Breast epithelium (tissue), 4 donors: ENCODE measurements at places on chromosomes 4 and X. TPM values are rescaled to one million over a fixed set of nuclear protein-coding genes. Genes with fewer than 3 reads are reported as not detected.
A peak's percentile ranks its signal among the peaks of the same experiment; 100 is the strongest.

GRCh38 chrX:76183289-76184049 lies 10.6 kb downstream of the PBDC1 start:
- no peaks in the 10 kb centered on the region for H3K36me3 ChIP-seq
- DNase-seq = no peak
- no peak overlapping the region for H3K4me3 ChIP-seq
- peaks cover 46% of the 10 kb centered on the region for H3K27me3 ChIP-seq

GRCh38 chrX:96684339-96685209 lies at the start of gene DIAPH2:
TSS of gene DIAPH2 (plus strand) at chrX:96684842.
- peak within 1 kb of the TSS; percentile 65 for H3K27ac ChIP-seq
- peaks cover 38% of the 10 kb centered on the region for H3K27me3 ChIP-seq
- H3K36me3 ChIP-seq = no peaks in the 10 kb centered on the region
- H3K4me1 ChIP-seq = no peaks in the 10 kb centered on the region

The SPANXN3 gene
- total RNA-seq = not detected

The TRPC5OS gene
- not detected for total RNA-seq

- no peaks in the 10 kb centered on the region for H3K4me1 ChIP-seq
- H3K27me3 ChIP-seq = no peaks in the 10 kb centered on the region
- no peak for DNase-seq
- no peaks in the 10 kb centered on the region for H3K36me3 ChIP-seq
These were observed 207.7 kb downstream of the MGST2 start for GRCh38 chr4:139873111-139873860.

DNA sequence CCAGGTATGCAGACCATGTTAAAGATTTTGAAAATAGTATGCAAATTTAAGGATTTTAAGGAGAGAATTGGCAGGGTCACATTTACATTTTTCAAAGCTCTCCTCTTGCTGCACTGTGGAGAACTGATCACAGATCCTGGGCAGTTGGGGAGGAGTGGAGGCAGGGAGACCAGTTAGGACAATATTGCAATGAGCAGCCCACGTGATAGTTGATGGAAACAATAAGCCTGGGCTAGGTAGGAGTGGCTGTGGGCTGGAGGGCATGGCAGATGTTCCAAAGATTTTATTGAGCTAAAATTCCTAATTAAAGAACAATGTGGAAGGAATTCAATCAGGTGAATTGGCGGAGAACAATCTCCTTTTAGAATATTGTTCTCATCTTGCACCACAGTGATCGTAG lies 50.6 kb downstream of the ENPEP start:
- DNase-seq = no peak
- H3K4me1 ChIP-seq = no peaks in the 10 kb centered on the region
- H3K27me3 ChIP-seq = no peaks in the 10 kb centered on the region
- no peak overlapping the region for H3K4me3 ChIP-seq

The GYPB gene
- not detected for total RNA-seq

The SPINK2 gene
- total RNA-seq = 2.4 TPM

The ESX1 gene
- total RNA-seq = not detected

GRCh38 chr4:123749383-123749782 lies 352.8 kb downstream of the SPRY1 start:
- no peak for DNase-seq
- H3K36me3 ChIP-seq = no peaks in the 10 kb centered on the region
- H3K4me1 ChIP-seq = no peaks in the 10 kb centered on the region
- no peak overlapping the region for H3K4me3 ChIP-seq

The TGIF2LX gene
- not detected for total RNA-seq

DNA sequence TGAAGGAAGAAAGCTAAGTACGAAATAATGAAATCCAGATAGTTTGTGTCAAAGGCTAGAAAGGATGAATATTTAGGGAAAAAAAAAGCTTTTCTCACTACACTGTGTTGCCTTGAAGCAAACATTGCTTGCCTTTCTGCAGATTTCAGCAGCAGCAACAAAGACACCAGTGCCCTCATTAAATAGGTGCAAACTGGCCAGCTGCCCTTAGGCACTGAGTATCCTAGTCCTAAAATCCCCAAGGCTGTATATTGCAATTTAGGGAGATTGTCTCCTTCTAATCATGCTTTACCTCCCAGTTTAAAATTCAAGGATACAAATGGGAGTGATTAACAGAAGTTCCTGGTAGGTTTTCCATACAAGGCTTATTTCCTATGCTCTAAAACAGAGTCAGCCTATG lies 8.6 kb upstream of the FAT4 start:
- H3K4me1 ChIP-seq = no peaks in the 10 kb centered on the region
- no peak overlapping the region for H3K27ac ChIP-seq
- no peak for DNase-seq

DNA sequence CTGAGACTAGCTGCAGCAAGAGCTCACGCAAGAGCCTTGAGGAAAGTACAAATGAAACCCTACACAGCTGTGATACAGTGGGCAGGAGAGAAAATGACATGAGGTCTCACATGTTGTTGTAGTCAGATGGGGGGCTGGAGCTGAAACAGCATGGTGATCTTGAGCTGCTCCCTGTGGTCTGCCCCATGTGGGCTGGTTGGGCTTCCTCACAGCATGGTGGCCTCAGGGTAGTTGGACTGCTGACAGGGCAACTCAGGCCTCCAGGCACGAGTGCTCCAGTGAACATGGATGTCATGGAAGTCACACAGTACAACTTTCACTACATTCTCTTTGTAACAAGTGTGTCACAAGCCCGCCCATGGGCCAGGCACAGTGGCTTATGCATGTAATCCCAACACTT lies 3.4 kb upstream of the MAN2B2 start:
- H3K27ac ChIP-seq = no peak overlapping the region
- H3K4me1 ChIP-seq = peaks cover 4% of the 10 kb centered on the region
- H3K27me3 ChIP-seq = no peaks in the 10 kb centered on the region
- DNase-seq = no peak
- no peaks in the 10 kb centered on the region for H3K36me3 ChIP-seq

The FGFBP2 gene
- 3.4 TPM for total RNA-seq

DNA sequence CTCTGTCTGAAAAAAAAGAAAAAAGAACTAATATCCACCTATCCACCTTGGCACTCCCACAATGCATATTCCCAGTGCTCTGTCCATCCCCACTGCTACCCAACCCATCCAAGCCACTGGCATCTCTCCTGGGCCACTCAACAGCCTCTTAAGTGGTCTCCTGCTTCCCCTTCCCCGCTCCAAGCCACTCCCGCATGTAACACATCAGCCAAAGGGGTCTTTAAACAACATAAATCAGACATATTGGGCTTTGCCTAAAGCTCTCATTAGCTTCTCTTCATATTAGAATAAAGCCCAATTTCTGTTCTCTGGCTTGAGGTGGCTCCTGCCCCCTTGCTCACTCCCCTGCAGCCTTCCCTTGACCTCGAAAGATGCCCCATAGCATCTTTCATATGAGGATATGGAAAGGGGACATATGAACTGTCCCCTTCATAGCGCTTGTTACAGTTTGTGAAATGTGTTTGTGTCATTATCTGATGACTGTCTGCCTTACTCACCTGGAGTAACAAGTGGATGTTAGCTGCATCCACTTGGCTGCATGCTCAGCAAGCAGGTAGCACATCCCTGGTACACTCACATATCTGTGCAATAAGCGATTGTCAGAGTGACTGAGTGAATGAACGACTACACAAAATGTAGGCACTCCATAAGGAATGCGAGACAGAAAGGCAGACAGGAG lies 3.1 kb downstream of the BLOC1S4 start:
- no peak overlapping the region for H3K27ac ChIP-seq
- no peak overlapping the region for H3K4me3 ChIP-seq
- no peaks in the 10 kb centered on the region for H3K36me3 ChIP-seq
- H3K27me3 ChIP-seq = no peaks in the 10 kb centered on the region
- H3K4me1 ChIP-seq = no peaks in the 10 kb centered on the region
- DNase-seq = no peak

GRCh38 chr4:153564630-153565525 lies 98.7 kb downstream of the TMEM131L start:
- H3K27me3 ChIP-seq = no peaks in the 10 kb centered on the region
- H3K27ac ChIP-seq = no peak overlapping the region
- no peaks in the 10 kb centered on the region for H3K4me1 ChIP-seq
- no peaks in the 10 kb centered on the region for H3K36me3 ChIP-seq
- no peak for DNase-seq
- H3K4me3 ChIP-seq = no peak overlapping the region

- H3K27ac ChIP-seq = no peak overlapping the region
- no peaks in the 10 kb centered on the region for H3K27me3 ChIP-seq
- no peak overlapping the region for H3K4me3 ChIP-seq
These were observed 39.3 kb upstream of the CXCL8 start for GRCh38 chr4:73701116-73701515.

The RTL5 gene
- total RNA-seq = 5.0 TPM

DNA sequence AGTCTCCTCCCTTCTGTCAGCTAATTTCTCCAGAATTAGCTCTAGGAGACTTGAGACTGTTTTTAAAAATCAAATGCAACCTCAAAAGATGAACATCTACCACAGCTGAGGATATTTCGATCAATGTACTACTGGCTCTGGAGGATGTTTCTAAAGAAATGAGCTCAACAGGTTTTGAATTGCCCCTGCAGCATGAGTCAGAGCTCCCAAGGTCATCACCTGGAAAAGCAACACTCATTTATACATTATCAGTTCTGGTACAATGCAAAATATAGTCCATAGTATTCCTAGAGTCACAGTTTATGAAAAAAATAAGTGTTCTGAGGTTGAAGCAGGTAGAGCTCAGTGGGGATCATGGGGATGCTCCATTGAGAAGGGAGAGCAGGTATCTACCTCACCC lies 50.8 kb upstream of the MCF2 start:
- no peaks in the 10 kb centered on the region for H3K4me1 ChIP-seq
- H3K4me3 ChIP-seq = no peak overlapping the region
- DNase-seq = no peak
- no peaks in the 10 kb centered on the region for H3K27me3 ChIP-seq
- H3K36me3 ChIP-seq = no peaks in the 10 kb centered on the region

The TLR10 gene
- total RNA-seq = 0.48 TPM

The SLC49A3 gene
- 22.3 TPM for total RNA-seq

DNA sequence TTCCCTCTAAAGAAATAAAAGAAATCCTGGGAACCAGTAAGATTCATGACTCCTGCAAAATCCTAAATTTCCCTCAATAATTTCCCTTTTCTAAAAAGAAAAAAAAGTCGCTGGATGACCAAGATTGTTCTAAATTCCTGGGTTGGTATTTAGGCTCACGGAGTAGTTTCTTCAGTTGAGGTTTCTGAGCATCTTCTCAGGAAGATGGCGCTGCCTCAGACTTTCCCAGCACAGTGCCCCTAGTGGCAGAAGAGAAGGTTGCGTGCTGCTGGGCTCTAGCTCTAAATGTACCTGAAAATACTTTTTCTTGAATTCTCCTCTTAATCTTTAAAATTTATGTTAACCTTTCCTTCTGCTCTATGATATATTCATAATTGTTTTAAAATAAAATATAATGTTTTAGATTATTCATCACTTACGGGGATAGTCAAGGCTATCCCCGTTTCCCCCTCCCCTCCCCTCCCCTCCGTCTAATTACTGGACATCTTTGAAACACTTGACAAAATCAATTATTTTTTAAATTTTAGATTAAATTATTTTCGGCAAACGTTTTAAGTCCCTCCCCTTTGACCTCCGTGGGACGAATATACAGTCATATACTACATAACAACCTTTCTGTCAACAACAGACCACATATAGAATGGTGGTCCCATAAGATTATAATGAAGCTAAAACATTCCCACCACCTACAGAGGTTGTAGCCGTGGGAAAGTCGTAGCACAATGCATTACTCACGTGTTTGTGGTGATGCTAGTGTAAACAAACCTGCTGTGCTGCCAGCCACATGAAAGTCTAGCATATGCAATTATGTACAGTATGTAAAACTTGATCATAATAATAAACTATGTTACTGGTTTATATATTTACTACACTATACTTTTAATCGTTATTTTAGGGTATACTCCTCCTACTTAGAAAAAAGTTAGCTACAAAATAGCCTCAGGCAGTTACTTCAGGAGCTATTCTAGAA lies 41.0 kb upstream of the GATB start:
- H3K27ac ChIP-seq = no peak overlapping the region
- no peaks in the 10 kb centered on the region for H3K36me3 ChIP-seq
- DNase-seq = no peak

DNA sequence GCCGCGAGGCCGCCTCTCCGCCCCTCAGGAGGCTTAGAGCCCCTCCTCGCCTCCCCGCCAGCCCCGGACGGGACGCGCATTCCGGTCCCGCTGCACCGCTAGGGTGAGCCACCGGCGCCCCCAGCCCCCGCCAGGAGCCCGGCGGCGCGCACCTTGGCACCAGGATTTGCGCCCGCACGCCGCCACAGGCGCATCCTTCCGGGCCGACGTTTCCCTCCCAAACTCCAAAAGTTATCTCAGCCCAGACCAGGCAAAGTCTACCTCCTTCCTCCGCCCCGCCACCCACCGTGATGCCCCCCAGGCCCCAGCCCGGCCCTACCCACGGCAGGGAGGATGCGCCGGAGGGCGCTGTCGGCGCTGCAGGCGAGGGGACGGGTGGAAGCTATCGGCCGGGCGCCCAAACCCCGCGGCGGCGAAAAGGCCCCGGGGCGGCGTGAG lies 538 bp downstream of the SCML2 start:
- H3K4me3 ChIP-seq = peak overlapping the region; percentile 59
- peaks cover 18% of the 10 kb centered on the region for H3K27me3 ChIP-seq
- DNase-seq = no peak
- peak overlapping the region; percentile 68 for H3K27ac ChIP-seq
- H3K4me1 ChIP-seq = no peaks in the 10 kb centered on the region

GRCh38 chr4:23163647-23164436 lies 471.1 kb downstream of the GBA3 start:
- H3K4me1 ChIP-seq = no peaks in the 10 kb centered on the region
- no peak for DNase-seq
- H3K27ac ChIP-seq = no peak overlapping the region
- H3K27me3 ChIP-seq = no peaks in the 10 kb centered on the region

The DCLK2 gene
- 5.2 TPM for total RNA-seq

The TIMP1 gene
- 225 TPM for total RNA-seq

DNA sequence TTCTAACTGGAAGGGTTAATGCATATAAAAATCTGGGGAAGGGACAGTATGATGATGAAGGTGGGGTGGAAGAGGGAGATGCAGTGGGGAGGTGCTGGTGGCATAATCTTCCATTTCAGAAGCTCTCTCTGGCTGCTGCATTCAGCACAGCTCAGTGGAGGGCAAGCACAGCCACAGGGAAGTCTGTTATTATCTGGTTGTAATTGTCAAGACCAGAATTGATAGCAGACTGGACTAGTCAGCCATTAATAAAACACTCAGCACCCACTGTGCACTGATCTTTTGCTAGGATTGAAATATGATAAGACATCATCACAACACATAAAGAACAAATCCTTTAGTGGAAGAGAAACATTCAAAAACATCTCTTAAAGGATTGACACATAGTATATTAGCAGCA lies 414.2 kb upstream of the LCORL start:
- no peak for DNase-seq
- H3K4me1 ChIP-seq = no peaks in the 10 kb centered on the region
- H3K36me3 ChIP-seq = no peaks in the 10 kb centered on the region
- no peak overlapping the region for H3K27ac ChIP-seq
- no peak overlapping the region for H3K4me3 ChIP-seq

- H3K4me1 ChIP-seq = no peaks in the 10 kb centered on the region
- DNase-seq = no peak
- no peak overlapping the region for H3K4me3 ChIP-seq
- H3K27me3 ChIP-seq = no peaks in the 10 kb centered on the region
These were observed 93.3 kb downstream of the SYTL5 start for GRCh38 chrX:38099688-38100087.

GRCh38 chr4:40280586-40280985 lies 54.5 kb upstream of the CHRNA9 start:
- H3K36me3 ChIP-seq = no peaks in the 10 kb centered on the region
- H3K4me1 ChIP-seq = no peaks in the 10 kb centered on the region
- no peak overlapping the region for H3K4me3 ChIP-seq
- DNase-seq = no peak
- no peaks in the 10 kb centered on the region for H3K27me3 ChIP-seq
